HCT116 (cell line): ENCODE measurements at places on chromosomes 1 and 21.

DNA sequence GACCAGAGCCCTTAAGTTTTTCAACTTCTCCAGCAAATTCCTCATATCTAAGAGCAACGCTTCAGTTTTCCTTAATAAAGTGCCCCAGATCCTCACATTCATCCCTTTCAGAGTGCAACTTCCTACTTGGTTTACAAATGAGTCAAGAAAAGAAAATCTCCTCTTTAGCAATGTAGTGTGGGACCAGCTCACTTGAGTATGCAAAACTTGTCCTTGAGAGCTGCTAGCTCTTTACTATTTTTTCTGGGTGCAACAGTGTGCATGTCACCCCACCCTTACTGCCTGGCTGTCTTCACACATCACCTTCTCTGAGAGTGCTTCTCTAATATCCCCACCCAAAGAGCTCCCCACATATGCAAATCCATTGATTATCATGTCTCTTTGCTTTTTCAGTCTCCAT lies 203.1 kb upstream of the CAMK1G start:
- DNase-seq, result no peak

DNA sequence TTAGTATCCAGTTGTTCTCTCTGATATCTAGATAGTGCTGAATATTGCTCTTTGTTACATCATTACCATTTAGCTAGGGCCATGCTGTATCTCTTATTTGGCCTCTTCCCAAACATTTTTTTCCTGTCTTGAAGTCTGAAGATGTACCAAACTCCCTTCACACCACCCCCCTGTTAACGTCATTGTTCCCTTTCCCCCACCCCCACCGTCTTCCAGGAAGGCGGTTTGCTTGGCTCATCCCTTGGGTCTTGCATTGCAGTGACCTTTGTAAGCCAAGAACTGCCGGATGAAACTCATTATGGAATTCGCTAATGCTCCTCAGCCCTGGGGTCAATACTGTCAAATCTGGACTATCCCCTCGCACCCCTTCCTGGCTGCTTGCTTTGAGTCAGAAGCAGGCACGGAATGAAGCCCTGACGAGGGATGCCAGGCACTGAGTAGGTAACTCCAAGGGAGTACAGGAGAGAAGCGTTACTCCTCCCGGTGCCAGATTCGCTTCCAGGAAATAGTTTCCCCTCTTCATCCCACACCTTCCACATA lies 283.1 kb downstream of the TM2D1 start:
- DNase-seq, result no peak

DNA sequence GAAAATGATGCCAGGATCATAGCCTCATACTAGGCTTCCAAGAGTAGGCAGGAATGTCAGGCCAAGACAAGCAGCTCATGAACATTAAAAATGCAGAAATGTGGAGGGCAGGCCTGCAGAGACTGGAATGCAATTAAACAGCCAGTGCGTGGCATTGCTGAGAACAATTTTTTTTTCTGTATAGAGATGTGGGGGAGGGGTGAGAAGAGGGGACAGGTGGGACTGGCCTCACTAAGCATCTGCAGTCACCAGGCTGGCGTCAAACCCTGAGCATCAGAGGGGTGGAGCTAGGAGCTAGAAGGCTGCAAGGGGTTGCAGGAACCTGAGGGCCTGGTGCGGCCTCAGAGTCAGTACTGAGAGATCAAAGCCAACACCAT lies 114.1 kb downstream of the TNR start:
- no peak for DNase-seq

DNA sequence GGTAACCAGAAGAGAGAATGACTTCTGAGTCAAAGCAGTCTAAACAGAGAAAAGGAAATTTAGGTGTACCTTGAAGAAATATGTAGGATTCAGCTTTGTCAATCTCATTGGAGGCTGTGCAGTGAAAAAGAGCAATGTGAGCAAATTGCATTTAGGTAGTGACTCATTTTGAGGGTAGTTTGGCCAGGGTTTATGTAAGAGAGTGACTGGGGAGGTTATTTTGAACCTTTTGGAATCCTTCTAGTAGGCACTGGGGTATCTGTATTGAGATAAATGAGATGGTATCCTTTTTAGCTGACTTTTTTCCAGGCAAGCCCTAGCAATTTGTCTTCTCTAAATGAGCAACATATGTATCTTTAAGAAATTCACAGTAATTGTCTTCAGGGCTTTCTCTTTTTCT lies 95.9 kb downstream of the DISP1 start:
- DNase-seq, result no peak

GRCh38 chr1:89464008-89464407 lies 60.6 kb upstream of the LRRC8B start:
- DNase-seq, result no peak

GRCh38 chr1:239765163-239765562 lies 326.5 kb upstream of the FMN2 start:
- DNase-seq, result no peak

DNA sequence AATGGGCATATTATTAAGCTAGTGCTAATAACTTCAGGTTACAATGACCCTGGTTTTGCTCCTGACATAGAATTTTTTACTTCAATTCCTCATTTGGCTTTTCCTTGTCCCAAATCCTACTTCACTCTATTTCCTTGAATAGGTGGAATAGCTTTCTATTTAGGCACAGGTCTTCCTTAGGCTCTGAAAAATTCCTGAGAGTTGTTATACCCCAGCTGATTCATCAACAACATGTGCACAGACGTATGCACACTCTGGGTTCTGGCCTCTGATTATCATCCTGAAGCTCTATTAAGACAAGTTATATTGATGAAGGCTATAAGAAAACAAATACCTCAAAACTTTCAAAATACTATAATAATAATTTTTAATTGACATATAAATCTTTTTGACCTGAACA lies 172.4 kb downstream of the NTMT2 start:
- DNase-seq, result no peak

GRCh38 chr1:244181867-244182266 lies 130.8 kb downstream of the ZBTB18 start:
- DNase-seq, result no peak
